CD4-positive, alpha-beta T cell treated with Interleukin-4 for 4 hours (primary cell): ENCODE measurements at places on chromosomes 6 and 20.

DNA sequence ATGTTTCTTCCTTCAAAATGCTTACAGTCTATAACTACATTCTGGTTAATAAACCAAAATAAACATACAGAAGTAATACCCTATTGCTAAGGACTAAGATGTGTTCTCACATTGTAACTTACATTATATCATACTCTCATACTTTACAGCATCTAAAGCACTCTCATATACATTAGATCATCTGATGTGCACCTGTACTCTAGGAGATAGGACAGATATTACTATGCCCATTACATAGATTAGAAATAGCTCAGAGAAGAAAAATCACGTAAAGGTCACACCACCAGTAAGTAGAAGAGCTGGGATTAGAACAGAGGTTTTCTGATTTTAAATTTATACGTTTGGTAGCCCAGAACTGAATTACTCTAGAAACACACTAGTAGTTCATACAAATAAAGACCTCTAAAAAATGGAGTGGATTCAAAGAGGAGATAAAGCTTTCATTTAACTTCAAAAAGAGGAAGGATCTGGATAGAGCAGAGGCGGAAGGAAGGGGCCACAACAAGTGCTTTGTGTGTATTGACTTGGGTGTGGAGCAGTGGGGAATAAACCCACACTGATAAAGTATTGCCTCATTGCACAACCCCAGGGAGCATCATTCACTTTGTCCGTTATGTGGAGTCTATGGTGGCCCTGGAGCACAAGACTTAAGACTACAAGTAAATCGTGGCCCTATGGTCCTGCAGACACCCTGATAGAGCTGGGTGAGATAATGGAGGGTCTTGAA, 30.9 kb downstream of the SLC2A12 start:
- DNase-seq, result no peak

DNA sequence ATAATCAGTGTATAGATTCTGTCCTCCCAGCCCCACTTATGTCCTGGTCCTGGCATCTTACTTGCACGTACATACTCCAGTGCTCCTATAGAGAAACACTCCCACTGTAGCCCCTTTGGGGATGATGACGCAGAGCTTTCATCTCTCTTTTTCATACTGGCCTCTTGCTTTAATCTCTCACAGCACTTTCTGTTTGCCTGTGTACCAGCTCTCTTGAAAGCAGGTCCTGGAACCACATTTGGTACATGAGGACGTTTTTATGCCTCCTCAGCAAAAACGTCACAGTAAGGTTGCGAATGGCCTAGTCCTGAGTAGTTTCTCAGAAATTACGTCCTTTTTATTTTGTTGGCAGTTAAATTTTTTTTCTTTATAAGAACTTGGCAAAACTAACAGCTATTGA, 10.8 kb downstream of the L3MBTL3 start:
- peak; percentile 36 for DNase-seq

DNA sequence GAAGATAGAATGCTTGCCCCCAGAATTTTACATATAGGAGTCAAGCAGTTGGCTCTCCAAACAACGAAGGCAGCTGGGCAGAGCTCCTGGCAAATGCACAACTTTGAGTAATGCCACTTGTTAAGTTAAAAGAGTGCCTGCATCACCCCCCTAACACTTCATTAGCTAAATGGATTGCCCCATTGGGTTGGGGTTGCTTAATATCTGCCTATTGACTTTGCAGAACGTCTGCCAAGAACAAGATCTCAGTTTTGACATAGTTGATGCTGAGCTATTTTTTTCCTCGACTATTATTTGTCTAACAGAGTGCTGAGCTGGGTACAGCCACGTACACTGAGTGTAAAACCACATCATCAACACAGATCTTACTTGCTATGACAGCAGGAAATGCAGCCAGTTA, 12.1 kb downstream of the ANKRD60 start:
- no peak for DNase-seq

DNA sequence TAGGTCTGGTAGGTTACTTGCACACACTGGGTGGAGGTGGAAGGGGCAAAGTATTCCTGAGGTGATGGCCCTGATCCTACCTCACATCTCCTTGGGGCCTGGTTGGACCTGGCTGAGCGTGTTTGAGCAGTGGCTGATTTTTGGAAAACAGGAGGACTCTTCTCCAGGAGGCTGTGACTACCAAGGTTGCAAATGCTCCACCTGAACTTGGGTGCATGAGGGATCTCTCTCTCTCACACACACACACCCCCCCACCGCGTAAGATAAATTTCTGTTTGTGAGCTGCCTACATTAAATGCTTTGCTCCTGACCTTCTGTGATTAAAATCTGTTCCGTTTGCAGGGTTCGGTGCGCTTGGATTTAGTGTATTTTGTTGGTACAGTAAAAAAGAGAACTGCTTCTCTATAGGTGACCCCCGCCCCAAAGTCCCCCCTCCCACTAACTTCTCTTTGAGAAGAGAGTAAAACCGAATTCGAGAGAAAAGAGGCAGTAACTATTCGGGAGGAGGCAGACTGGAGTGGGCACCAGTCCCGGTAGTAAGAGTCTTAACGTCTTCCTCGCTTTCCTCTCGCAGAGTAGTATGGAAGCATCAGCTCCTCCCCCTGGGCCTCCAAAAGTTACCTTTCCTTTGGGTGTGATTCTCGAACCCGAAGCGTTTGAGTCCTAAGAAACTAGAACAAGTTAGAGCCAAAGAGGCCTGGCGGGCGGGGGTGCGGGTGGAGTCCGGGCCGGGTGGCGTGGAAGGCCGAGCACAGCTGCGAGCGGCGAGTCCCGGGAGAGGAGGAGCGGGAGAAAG, 585 bp upstream of the DSE start:
- no peak for DNase-seq

- no peak for DNase-seq
These were observed 1959.8 kb upstream of the DEFB115 start for GRCh38 chr20:29297411-29298270.

GRCh38 chr6:113094779-113095178, 747.6 kb downstream of the RFPL4B start:
- no peak for DNase-seq

GRCh38 chr6:111266276-111266675, 179.0 kb downstream of the SLC16A10 start:
- DNase-seq, result no peak

DNA sequence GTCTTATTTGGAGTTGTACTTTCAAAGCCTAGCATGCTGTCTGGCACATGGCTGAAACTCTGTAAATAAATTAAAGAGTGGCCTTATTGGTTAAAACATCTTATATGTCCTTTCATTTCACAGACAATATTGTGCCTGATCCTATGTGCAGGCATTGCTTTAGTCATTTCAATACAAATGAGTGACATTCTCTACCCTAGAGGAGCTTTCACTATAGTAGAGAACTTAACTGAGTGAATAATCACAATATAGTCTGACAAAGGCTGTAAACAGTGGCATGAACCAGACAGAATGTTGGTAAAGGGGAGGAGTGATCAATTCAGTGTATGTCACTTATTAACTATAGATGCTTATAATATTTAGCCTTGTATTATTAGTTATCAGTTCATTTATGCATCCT, 481.8 kb downstream of the TFAP2B start:
- DNase-seq, result no peak

DNA sequence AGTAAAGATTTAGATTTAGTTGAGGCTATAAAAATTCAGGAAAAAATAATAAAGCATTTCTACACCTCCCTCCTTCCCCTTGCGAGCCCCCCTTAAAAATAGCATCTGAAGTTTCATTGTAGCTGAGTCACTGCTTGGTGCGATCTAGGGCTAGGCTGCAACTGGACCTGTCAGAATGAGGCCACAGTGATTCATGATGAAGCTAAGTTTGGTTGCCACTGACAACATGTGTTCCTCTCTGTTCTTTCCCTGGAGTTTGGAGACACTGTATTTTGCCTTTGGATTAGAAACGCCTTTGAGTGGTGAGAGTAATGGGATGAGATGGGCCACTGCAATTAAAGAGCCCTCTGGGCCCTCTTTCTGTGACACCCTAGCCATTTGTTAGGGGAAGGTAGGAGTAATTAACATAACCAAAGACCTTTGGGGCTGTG, 334.1 kb downstream of the NRN1 start:
- DNase-seq, result no peak

DNA sequence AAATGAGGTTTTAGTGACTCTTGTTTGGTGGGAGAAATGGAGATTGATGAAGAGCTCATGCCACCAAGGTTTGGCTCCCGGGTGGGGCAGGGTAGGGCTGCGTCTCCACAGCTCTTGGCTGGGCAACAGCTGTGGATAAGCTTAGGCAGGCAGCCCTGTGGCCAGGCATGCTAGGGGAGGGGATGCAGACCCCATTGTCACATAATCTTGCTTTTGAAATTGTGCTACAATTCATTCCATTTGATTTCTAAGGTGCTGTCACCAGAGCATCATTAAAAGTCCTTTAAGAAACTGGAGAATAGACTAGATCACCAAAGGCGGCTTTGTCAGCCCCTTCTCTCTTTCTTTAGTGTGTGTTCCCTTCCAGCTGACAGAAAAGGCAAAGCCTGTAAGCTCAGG, 574.2 kb upstream of the JAG1 start:
- DNase-seq, result no peak

DNA sequence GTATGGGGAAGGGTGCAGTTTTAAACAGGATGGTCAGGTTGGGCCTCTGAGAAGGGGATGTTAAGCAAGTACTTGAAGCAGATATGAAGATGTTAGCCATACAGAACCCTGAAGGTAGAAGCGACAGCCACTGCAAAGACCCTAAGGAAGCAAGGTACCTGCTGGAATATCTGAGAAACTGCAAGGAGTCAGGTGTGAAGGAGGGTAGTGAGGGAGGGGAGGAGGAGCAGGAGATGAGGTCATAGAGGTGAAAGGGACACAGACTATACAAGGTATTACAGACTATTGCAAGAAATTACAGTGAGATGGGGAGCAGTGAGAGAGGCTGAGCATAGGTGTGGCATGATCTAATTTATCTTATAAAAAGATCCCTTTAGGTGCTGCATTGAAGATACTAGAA, 22.2 kb upstream of the DEFB112 start:
- no peak for DNase-seq

GRCh38 chr6:139448051-139448649, 73.7 kb upstream of the CITED2 start:
- no peak for DNase-seq

- no peak for DNase-seq
These were observed 1.3 kb upstream of the PTCRA start for GRCh38 chr6:42914546-42914945.

- DNase-seq, result no peak
These were observed 751.5 kb downstream of the CBLN4 start for GRCh38 chr20:55253781-55254180.

- no peak for DNase-seq
These were observed 467.4 kb upstream of the CITED2 start for GRCh38 chr6:139841794-139842215.

GRCh38 chr6:148359228-148359627, 16.6 kb downstream of the SASH1 start:
- no peak for DNase-seq

DNA sequence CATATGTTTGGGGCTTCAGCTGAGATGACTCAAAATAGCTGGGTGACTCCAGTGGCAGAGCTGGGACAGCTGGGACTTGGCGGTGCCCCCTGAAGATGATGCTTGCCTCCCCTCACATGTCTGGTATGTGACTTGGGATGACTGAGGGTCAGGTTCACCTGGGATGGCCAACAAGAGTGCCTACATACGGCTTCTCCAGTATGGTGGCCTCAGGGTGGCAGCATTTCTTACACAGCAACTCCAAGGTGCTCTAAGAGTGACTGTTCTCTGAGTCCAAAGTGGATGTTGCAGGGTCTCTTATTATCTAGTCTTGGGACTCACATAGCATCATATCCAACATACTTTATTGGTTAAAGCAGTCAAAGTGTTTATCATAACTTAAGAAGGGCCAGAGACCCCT, 87.8 kb upstream of the CENPW start:
- DNase-seq, result no peak

DNA sequence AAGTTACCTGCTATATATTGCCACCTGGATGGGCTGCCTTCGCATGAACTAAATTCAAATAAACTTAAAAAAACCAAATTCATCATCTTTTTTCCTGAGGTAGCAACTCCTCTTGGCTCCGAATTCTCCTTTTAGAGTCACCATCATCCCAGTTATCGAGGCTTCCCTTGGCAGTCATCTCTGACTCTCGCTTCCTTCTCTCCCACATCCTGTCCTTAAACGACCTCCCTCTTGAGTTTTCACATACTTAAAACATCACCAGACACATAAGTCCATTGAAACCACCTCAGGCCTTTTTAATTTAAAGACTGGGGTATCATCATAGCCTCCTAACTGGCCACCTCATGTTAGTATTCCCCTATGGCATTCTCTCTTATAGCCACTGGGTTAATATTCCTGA, 296.1 kb upstream of the FLRT3 start:
- no peak for DNase-seq

GRCh38 chr20:64220891-64221527, 34.5 kb upstream of the PCMTD2 start:
- DNase-seq, result no peak

GRCh38 chr6:168318579-168319278, 848 bp downstream of the DACT2 start:
- no peak for DNase-seq

DNA sequence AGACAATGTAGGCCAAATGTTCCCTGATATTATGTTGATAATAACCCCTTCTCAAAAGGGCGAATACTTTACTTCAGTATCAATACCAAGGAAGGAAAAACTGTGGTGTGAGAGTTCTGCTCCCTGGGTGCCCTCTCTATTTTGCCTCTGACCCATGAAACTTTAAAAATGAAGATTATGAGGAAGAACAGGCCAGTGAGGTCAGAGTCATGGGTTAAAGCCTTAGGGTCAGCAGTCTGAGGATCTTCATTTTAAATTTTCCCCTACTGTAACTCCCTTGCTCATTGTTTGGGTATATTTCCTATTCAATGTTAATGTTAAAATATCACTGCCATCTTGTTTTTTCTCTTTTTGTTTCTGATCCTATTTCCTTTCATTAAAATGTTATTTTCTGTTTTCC, 47.9 kb downstream of the PRKN start:
- no peak for DNase-seq

- DNase-seq, result no peak
These were observed 262.3 kb downstream of the ADGB start for GRCh38 chr6:146861029-146861563.

- no peak for DNase-seq
These were observed 97.5 kb downstream of the MAFB start for GRCh38 chr20:40591536-40591935.

- DNase-seq, result no peak
These were observed 188.3 kb upstream of the MARCKS start for GRCh38 chr6:113668641-113669408.

DNA sequence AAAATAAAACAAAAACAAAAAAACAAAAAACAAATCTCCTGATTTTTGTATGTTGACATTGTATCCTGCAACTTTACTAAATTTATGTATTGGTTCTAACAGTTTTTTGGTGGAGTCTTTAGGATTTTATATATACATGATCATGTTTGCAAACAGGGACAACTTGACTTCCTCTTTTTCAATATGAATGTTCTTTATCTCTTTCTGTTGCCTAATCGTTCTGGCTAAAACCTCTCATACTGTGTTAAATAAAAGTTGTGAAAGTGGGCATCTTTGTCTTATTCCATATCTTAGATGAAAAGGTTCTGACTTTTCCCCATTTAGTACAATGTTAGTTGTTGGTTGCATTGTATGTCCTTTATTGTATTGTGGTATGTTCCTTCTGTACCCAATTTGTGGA, 261.7 kb upstream of the NOX3 start:
- no peak for DNase-seq

- DNase-seq, result no peak
These were observed 252.7 kb downstream of the DHX35 start for GRCh38 chr20:39214828-39215227.
